ENCODE measurements at places on chromosomes 1 and 21.

- no peak for DNase-seq
These were observed 36.8 kb downstream of the TRIM11 start for GRCh38 chr1:228369608-228370438.

DNA sequence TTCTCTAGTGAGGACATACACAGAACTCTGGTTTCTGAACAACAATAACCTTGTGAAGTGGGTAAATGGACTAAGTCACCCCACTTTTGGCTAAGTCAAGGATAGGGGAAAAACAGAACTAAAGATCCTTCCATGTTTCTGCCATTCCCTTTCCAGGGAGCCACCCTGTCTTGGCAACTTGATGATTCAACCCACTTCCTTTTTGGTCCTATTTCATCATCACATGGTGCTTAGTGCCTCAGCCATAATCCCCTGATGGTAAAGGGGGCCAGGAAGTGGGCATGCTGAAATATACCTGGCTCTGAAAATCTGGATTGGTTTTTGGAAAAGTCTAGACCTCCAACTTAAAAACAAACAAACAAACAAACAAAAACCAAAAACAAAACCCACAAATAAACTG, 206.4 kb upstream of the FOXD3 start:
- no peak for DNase-seq

- DNase-seq, result peak; percentile 28
These were observed 139.8 kb downstream of the ADSS2 start for GRCh38 chr1:244311784-244312532.

- no peak for DNase-seq
These were observed 257.2 kb upstream of the AJAP1 start for GRCh38 chr1:4397196-4397595.

DNA sequence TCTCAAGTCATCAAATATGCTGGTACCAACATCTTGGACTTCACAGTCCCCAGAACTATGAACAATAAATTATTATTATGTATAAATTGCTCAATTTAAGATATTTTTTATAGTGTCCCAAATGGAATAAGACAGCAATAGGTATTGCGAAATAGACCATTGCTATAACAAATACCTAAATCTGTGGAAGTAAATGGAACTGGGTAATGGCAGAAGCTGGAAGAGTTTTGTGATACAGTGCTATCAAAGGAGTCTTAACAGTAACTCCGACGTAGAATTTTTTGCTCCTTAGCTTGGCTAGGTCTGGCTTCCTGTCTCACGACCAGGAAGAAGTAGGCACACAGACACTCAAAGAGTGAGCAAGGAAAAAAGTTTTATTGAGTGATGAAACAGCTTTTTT, 1791.5 kb downstream of the PLA2G4A start:
- DNase-seq, result no peak

DNA sequence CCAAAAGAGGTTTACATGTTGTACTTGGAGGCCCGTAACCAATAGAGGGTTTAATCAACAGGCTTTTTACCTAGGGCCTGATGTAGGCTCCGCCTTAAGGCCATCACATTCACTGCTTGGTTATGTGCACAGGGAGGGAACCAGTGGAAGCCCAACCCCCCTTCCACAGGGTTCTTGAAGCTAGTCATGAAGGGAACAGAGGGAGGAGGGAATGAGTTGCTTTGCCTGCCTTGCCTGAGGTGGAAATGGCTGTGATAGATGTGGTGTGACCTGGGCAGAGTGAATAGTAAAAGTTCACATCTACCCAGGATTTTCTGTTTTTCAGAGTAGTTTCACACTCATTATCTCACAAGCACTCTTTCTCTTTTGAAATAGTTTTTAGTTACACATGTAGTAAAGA, 215.1 kb downstream of the ST6GALNAC3 start:
- no peak for DNase-seq

- no peak for DNase-seq
These were observed 43.2 kb upstream of the POFUT2 start for GRCh38 chr21:45330851-45331261.

DNA sequence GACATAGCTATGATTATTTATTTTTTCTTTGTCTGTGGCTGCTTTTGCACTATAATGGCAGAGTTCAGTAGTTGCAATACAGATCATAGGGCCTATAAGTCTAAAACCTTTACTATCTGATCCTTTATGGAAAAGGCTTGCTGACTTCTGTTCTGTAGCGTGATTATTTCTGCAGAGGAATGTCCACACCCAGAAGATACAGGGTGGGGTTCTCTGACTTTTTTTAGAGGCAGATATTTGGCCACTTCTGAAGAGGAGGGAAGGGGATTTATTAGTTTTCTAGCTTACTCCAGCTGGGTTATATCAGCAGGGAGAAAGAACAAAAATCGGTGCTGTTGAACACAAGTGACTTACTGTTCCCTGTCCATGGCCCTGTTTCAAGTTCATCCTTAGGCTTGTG, 97.6 kb downstream of the RPE65 start:
- no peak for DNase-seq

DNA sequence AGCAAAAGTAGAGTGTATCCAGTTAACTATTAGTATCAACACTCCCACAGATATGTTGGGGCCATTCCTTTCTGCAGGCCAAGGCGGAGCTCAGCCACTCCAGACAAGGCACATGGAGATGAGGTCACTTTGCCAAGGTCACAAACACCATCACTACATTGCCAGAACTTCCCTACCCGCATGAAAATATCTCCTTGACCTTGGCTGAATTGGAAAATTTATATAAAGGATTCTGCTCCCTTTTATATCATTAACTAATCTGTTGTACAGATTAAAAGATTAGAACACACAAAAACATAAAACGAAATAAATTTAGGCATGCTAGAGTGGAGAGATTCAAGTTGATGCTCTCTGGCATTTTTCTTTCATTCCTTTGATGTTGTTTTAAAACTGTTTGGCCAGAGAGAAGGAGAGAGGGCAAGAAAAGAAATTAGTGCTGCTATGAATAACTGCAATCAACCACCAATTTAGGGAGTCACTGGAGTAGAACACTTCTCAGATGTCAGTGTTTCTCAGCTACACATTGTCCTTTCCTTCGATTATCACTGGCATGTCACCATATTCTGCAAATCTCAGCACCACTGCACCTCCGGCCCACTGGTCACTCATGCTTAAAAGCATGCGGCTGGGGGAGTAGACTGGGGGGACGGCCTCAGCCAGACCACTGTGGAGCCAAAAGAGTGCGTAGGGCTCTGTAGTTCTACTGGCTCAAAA, 78.7 kb upstream of the ATP1B1 start:
- no peak for DNase-seq

- no peak for DNase-seq
These were observed 47.3 kb downstream of the SAMD13 start for GRCh38 chr1:84348759-84349158.

GRCh38 chr1:99600782-99601181, 45.1 kb upstream of the PALMD start:
- no peak for DNase-seq

GRCh38 chr1:20358761-20359263, 68.1 kb downstream of the VWA5B1 start:
- peak; percentile 41 for DNase-seq

GRCh38 chr1:6092211-6092610, 46.5 kb downstream of the KCNAB2 start:
- DNase-seq, result no peak

- DNase-seq, result no peak
These were observed 243.0 kb downstream of the TOMM20 start for GRCh38 chr1:234885601-234886000.

- no peak for DNase-seq
These were observed 338.1 kb upstream of the SNX7 start for GRCh38 chr1:98323388-98323787.

DNA sequence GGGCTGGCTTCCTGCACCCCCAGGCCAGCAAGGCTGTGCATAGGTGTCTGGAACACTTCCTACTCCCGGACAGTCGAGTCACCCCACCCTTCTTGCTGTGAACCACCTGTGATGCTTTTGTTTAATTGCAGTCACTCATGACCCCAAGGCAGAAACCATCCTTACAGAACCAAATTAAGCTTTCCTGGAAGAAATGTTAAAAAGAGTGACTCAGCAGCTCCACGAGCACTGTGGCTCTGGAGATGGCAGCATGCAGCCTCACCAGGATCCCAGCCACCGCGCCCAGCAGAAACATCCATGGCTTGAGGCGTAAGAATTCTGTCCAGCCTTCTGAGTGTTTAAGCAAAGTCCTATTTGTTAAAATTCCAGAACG, 28.8 kb downstream of the SNAP47 start:
- DNase-seq, result no peak

GRCh38 chr1:193633093-193633492, 446.7 kb upstream of the B3GALT2 start:
- DNase-seq, result no peak
